ENCODE measurements at places on chromosomes 13 and 19.

- DNase-seq: no peak
Observed at GRCh38 chr13:87666831-87667230, 4.3 kb upstream of the SLITRK5 start.

DNA sequence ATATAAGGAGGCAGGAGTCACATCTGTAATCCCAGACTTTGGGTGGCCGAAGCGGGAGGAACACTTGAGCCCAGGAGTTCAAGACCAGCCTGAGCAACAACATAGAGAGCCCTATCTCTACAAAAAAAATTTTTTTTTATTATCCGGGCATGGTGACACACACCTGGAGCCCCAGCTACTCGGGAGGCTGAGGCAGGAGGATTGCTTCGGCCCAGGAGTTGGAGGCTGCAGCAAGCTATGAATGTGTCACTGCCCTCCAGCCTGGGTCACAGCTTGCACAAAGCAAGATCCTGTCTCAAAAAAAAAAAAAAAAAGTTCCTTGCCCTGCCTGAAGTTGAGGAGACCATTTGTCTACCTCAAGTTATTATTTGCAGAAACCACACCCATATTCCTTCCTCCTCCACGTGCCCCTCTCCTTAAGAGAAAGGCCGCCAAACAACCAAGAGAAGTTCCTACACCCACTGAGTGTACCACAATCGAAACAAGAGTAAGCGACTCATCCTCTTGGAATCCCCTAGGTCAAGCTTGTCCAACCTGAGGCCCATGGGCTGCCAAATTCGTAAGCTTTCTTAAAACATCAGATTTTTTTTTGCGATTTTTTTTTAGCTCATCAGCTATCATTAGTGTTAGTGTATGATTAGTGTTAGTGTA lies 2.2 kb downstream of the ABCC4 start:
- no peak for DNase-seq

DNA sequence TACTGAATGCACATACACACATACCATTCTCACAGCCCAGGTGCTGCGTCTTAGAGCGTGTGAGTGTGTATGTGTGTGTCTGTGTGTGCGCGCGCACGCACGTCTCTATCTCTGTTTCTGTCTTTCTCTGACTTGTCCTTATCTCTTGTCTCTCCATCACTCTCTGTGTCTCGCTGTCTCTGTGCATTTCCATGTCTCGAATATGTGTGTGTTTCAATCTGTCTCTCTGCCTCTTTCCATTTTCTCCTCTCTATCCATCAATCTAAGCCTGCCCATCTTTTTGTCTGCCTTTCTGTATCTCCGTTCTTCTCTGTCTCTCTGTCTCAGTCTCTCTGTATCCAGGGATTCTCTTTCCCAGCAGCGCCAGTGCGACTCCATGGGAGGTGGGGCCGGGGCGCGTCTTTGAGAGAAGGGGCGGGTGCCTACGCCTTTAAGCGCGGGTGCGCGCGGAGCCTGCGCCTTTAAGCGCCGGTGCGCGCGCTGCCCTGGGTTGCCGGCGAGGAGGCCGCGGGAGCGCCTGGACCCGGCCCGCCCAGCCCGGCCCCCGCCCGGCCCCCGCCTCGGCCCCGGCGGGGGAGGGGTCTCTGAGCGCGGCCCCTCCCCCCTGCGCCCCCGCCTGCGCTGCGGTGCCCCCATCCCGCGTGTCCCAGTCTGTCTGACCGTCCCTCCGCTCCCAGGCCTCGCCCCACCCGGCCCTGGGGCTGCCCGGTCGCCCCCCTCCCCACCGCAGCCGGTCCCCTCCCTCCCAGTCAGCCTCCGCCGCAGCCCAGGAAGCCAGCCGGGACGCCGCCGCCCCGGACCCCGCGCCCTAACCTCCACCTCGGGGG lies at the start of gene LRFN3:
Gene LRFN3 (plus strand): TSS at position 464 of the 827 bp plus-strand sequence. CDS start 3,052 bp downstream, outside the sequence.
- peak; percentile 14 for DNase-seq

- DNase-seq: no peak
Observed at GRCh38 chr19:44744871-44745332, 3.6 kb upstream of the BCL3 start.

DNA sequence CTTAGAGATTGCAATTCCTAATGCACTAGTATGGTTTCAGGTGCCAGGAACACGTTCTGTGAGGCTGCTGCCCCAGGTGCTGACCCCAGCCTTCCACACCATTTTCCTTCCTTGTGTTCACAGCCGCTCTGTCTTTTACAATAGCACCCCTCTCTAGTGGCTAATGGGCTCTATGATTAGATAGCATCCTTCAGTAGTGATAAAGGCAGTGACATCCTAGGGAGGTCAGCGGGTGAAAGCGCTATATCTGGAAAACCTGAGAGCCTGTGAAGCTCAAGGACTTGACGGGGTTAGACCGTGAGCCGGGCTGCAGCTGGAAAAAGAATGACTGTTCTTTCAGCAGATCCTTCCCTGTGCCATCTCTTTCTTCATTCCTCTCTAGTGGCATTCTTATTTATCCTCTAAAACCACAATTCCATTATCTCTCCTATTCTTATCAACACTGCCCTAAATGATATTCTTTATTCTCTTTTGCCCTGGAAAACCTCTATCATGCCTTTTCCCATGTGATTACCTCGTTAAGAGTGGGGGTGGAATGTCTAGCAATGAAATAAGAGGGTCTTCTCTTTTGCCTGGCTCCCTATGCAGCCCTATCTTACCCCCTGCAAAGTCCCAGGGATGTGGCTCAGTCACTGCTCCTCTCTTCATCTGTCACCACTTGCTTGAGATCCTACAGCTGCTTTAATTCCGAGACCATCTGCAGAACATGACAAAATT lies 21.8 kb downstream of the ALOX5AP start:
- DNase-seq: no peak

GRCh38 chr19:46717716-46718143 lies 816 bp upstream of the PRKD2 start:
- no peak for DNase-seq

DNA sequence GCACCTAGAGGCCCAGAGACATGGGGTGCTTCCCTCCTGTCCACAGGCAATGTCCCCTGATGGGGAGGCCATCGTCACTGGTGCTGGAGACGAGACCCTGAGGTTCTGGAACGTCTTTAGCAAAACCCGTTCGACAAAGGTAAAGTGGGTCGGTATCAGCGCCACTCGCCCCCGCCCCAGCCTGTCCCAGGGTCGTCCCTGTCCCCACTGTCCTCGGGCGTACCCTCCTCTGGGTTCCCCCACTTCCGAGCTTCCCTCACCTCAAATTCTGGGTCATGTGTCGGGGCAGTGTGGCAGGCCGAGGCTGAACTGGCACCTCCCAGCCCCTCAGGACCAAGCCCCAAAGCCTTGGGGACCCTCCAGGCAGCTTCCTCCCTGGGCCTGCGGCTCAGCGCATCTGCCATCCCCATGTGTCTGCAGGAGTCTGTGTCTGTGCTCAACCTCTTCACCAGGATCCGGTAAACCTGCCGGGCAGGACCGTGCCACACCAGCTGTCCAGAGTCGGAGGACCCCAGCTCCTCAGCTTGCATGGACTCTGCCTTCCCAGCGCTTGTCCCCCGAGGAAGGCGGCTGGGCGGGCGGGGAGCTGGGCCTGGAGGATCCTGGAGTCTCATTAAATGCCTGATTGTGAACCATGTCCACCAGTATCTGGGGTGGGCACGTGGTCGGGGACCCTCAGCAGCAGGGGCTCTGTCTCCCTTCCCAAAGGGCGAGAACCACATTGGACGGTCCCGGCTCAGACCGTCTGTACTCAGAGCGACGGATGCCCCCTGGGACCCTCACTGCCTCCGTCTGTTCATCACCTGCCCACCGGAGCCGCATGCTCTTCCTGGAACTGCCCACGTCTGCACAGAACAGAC lies 4.4 kb upstream of the TEKTIP1 start:
- no peak for DNase-seq

- DNase-seq: no peak
Observed at GRCh38 chr13:23740002-23740401, 149.2 kb downstream of the MIPEP start.

- no peak for DNase-seq
Observed at GRCh38 chr13:50805805-50806204, 37.7 kb downstream of the DLEU7 start.

- no peak for DNase-seq
Observed at GRCh38 chr13:83702021-83702420, 180.3 kb downstream of the SLITRK1 start.

DNA sequence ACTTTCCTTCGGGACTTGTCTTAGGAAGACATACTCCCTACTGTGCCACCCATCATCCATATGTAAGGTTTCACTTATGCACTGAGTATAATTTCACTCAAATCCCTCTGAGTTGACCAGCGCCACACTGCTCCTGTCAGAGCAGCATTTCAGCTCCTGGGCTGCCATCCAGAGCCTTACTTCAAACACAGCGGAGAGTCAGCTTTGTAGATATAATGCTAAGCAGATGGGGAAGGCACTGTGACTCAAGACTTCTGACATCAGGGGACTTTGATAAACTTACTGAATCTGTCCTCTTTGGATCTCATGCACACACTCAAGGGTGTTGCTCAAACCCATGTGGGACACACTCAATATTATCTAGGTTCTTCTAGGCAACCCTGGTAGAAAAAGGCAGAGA lies 34.9 kb downstream of the DOCK9 start:
- DNase-seq: no peak

GRCh38 chr19:40529093-40529954 lies 47.3 kb upstream of the SHKBP1 start:
- peak; percentile 40 for DNase-seq

DNA sequence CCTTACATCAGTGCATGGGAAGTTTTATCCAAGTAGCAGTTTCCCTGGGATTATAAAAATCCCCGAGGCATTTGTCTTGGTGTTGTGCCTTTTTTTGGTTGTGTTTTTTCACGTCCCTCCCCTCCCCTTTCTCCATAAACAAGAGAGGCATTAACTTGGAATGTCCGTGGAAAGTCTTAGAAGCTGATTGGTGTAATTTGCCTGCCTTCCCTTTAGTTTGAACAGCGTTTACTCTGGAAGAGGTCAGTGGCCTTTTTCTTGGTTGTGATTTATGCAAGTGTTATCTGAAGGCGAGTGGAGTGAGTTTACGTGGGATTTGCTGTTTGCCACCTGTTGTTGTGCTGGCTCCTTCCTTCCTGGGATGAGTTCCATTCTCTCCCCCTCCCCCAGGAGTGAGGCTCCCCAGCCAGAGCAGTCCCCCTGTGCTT lies 7.2 kb downstream of the ACTN4 start:
- no peak for DNase-seq

- DNase-seq: no peak
Observed at GRCh38 chr19:17489392-17490030, 19.2 kb downstream of the SLC27A1 start.

DNA sequence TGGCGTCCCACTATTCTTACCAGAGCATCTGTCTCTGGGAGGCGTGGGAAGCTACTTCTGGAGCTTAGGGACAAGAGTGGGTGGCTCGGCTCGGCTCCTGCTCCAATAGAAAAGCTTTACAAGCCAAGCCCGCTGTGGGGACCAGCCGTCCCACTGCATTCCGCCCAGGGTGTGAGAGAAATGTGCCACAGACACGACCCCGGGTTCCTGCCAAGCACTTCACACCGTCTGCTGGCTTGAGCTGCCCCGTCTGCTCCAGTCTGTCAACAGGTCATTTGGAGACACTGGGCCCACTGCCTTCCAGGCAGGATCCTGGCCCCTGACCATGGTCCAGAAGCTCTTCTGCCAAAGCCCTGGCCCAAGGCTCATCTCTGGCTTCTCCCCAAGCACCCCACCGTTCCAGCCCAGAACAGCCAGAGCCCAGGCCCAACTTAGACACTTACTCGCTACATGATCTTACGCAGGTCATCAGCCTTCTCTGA lies 6.5 kb upstream of the FKRP start:
- no peak for DNase-seq

GRCh38 chr13:98798849-98799645 lies 46.6 kb upstream of the SLC15A1 start:
- peak; percentile 91 for DNase-seq

DNA sequence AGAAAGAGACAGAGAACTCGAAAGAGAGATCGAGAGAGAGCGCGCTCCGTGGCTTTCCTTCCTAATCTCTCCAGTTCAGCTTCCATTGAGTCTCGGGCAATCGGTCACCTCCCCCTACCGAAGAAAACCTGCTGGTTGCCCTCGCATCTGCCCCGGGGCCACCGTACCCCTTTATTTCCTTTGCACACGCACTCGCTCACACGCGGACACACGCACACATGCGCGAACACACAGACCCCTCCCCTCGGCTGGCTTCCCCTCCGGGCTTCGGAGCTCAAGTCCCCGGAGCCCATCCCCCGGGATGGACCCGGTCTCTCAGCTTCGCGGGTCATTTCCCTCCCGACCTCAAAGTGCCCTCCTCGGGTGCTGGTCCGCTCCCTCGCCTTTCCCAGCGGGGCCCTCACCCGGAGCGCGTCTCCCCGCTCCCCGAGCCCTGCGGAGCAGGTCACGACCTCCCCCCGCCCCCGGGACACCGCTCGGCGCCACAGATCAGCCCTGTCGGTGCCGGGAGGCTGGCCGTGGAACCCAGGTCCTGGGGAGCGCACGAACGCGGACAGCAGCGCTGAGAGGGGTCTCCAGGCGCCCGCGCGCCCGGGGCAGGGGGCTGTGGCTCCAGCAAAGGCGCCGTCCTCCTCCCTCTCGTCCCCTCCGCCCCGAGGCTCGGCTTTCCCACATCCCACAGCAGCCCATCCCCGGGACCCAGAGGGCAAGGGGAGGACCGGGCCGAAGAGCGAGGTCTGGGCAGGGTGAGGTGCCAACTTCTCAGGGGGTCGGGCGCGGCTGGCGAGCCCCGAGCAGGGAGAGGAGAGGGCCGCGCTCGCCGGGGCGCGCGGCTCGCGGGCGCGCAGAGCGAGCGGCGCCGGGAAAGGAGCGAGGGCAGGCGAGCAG lies 1.8 kb downstream of the DACH1 start:
- no peak for DNase-seq

DNA sequence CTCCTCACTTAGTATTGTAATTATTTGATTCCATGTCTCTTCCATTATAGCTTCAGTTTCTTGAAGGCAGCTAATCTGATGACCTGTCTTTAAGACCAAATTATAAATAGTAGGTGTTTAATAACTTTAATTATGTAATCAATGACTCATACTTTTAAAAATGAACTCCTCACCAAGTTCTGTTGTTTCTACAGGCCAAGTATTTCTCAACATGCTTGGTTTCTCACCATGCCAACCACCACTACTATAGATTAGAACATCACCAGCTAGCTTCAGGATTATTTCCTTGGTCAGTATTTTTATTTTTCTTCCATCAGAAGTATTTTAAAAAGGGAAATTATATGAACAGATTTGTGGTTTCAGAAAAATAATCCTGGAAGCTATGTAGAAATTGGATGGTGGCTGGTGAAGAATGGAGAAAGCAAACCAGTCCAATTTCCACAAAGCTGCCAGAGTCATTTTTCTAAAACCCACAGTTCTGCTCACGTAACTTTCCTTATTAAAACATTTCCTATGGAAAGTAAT lies 237.7 kb upstream of the DACH1 start:
- DNase-seq: no peak

GRCh38 chr13:68319384-68319783 lies 1089.2 kb upstream of the PCDH9 start:
- no peak for DNase-seq

GRCh38 chr19:33052352-33052972 lies 12.2 kb downstream of the RHPN2 start:
- DNase-seq: no peak

DNA sequence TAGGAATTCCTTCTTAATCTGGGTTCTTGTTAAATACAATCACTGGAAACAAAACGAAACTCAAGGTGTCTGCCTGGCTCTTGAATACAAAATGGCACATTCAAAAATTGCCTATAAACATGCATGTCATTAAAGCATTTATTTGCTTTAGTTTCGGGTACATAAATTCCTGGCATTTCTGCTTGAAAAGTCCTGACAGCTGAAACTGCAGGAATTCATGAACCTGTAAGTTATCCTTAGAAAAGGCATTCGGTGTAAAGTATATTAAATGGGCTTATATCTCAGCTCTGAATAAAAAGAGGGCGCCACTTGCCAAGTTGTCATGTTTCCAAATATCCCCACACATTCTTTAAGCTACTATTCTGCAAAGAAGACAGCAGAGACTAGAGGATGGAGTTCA lies 32.9 kb downstream of the RXFP2 start:
- no peak for DNase-seq

GRCh38 chr13:37091835-37092234 lies 13.6 kb downstream of the CSNK1A1L start:
- no peak for DNase-seq

All from AG09319 (cell line).